ENCODE measurements at places on chromosomes 7 and 10. TPM values are rescaled to one million over a fixed set of nuclear protein-coding genes. Genes with fewer than 3 reads are reported as not detected.

DNA sequence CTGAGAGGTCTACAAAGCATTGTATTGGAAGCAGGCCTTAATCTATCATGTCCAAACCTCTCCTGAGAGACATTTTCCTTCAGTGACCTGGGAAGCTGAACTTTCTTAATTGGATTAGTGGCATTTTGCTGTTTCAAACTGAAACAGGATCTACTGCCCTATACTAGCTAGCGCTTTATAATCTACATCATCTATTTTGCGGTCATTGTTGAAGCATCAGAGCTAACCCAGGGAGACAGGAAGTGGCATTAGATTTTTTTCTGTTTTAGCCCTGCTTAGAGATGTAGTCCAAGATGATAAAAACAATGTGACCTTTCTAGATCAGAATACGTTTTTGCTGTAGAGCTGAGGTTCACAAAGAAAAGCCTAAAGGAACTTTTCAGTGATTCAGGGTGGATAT, 147.4 kb upstream of the AGR3 start:
- no peak for DNase-seq
- no peaks in the 10 kb centered on the region for H3K4me1 ChIP-seq
- no peaks in the 10 kb centered on the region for H3K36me3 ChIP-seq
- H3K27ac ChIP-seq: no peak overlapping the region

- H3K36me3 ChIP-seq: peaks cover 6% of the 10 kb centered on the region
- peaks cover 14% of the 10 kb centered on the region for H3K4me1 ChIP-seq
- no peaks in the 10 kb centered on the region for H3K27me3 ChIP-seq
- H3K27ac ChIP-seq: peak overlapping the region; percentile 39
Measured at GRCh38 chr7:151175793-151176311, 8.4 kb upstream of the GBX1 start.

DNA sequence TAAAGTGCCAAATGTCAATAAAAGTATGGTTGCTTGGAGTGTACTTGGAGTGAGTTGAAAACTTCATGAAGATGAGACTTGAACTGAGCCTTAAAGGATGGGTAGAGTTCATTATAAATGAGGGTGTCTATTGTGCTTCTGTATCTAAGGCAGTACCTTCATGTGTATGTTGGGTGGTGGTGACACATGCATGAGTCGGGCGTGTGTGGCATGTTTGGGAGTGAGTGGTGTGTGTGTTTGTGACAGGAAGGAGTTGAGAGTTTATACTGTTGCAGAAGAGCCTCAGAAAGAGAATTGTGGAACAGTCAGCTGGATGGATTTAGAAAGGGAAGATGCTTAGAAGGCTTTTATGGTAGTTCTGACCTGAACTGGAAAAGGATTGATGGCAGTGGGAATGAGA, 6.0 kb upstream of the ZRANB1 start:
- H3K4me1 ChIP-seq: peaks cover 37% of the 10 kb centered on the region
- DNase-seq: no peak
- H3K27me3 ChIP-seq: no peaks in the 10 kb centered on the region
- no peak overlapping the region for H3K4me3 ChIP-seq

- DNase-seq: no peak
- no peak overlapping the region for H3K4me3 ChIP-seq
- H3K27me3 ChIP-seq: no peaks in the 10 kb centered on the region
- H3K36me3 ChIP-seq: no peaks in the 10 kb centered on the region
- H3K27ac ChIP-seq: no peak overlapping the region
- H3K4me1 ChIP-seq: no peaks in the 10 kb centered on the region
Measured at GRCh38 chr10:76576276-76576962, 1061.2 kb downstream of the KCNMA1 start.

DNA sequence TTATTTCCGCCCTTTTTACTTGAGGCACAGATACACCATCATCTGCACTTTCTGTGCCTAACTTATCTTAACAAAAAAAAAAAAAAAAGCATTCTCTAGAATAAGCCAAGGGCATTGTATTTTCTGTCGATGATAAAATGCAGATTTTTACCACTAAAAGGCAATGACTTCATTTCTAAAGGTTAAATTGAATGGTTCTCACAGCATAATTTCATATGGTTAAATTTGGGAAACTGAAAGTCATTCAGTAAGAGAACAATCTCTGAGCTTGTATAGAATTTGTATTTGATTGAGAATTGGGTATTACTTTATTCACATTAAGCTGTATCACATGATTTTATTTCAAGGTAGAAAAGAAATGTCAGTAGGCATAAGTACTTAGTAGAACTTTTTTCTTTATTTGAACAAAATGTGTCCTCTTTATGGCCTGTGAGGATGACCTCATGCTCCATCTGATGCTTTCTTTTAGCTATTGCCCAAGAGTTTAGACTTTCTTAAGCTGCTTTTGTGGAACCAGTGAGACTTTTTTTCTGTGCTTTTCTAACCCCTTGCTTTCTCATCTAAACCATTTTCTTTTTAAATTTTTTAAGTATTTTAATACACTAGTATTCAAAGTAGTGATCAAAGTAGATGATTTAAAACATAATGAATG, 110.3 kb downstream of the LRRC4 start:
- H3K4me3 ChIP-seq: no peak overlapping the region
- no peaks in the 10 kb centered on the region for H3K27me3 ChIP-seq
- H3K27ac ChIP-seq: no peak overlapping the region
- no peaks in the 10 kb centered on the region for H3K36me3 ChIP-seq

- H3K36me3 ChIP-seq: no peaks in the 10 kb centered on the region
- no peaks in the 10 kb centered on the region for H3K27me3 ChIP-seq
- H3K4me1 ChIP-seq: no peaks in the 10 kb centered on the region
- H3K27ac ChIP-seq: no peak overlapping the region
Measured at GRCh38 chr7:2028733-2029132, 204.0 kb downstream of the MAD1L1 start.

DNA sequence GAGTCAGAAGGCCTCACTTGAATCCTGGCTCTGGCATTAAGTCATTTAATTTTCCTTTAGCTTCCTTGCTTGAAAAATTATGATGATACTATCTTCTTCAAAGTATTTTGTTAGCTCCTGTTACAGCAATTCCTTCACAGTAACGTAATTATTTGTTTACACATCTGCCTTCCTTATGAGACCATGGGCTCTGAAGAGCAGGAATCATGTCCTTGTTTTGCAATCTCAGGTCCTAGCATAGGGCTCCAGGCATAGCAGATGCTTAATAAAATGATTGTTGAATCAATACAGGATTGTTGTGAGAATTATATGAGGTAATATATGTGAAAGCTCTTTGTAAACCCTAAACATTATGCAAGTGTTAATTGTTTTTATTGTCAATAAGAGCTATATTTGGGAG, 25.5 kb downstream of the KLHDC10 start:
- no peaks in the 10 kb centered on the region for H3K36me3 ChIP-seq
- no peak for DNase-seq
- H3K27ac ChIP-seq: no peak overlapping the region

- no peaks in the 10 kb centered on the region for H3K27me3 ChIP-seq
- H3K4me1 ChIP-seq: peaks cover 15% of the 10 kb centered on the region
- no peak for DNase-seq
Measured at GRCh38 chr7:107945332-107945731, 54.3 kb downstream of the DLD start.

- H3K27me3 ChIP-seq: no peaks in the 10 kb centered on the region
- no peak overlapping the region for H3K4me3 ChIP-seq
- DNase-seq: no peak
- no peak overlapping the region for H3K27ac ChIP-seq
- H3K4me1 ChIP-seq: no peaks in the 10 kb centered on the region
Measured at GRCh38 chr7:98669329-98670000, 52.4 kb downstream of the NPTX2 start.

DNA sequence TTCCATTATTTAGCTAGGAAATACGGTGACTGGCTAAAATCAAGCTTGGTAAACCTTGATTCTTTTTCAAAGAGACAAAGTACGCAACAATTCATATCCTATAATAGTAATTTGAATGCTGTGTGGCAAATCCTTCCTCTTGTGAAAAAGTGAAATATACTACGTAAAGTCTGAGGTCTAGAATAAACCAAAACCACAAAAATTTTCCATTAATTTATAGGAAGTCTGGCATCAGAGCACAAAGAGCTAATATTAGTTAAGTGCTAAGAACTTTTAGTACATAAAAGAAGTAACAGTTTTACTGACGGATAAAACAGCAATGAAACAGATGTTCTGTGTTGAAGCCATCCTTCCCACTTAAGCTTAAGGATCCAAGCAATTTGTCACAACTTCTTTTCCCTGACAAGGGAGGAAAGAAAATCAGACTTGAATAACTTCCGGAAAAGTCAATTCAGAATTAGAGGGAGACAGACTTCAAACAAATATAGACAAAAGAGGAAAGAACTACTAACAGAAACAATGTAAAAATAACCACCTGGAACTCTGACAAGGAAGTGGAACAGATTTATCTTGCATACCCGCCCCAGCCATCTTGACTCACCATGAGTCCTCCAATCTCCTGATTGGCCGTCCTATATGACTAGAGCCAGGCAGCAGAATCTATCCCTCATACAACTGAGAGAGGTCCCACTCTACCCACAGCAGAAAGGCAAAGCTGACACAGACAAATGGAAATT, 34.6 kb downstream of the RHEB start:
- H3K4me3 ChIP-seq: no peak overlapping the region
- peak overlapping the region; percentile 72 for H3K27ac ChIP-seq
- peaks cover 32% of the 10 kb centered on the region for H3K4me1 ChIP-seq
- H3K27me3 ChIP-seq: no peaks in the 10 kb centered on the region

DNA sequence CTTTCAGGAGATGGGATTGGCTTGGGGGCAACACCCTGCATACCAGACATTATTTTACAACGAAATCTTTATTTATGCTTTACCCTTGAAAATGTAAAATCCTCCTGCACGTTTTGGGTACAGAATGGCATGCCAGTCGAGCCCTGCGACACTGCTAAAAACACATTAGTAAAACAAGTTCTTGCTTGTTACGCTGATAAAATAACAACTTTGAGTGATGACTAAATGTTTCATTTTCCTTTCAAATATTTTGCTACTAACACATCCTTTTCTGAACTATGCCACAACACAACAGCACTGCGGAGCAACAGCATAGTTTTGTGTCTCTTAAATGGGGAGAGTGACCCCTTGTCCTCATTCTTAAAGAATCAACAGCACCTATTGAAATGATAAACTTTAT, 76.0 kb upstream of the SEMA3D start:
- no peak overlapping the region for H3K27ac ChIP-seq
- H3K27me3 ChIP-seq: no peaks in the 10 kb centered on the region
- DNase-seq: no peak
- H3K36me3 ChIP-seq: no peaks in the 10 kb centered on the region
- H3K4me3 ChIP-seq: no peak overlapping the region

DNA sequence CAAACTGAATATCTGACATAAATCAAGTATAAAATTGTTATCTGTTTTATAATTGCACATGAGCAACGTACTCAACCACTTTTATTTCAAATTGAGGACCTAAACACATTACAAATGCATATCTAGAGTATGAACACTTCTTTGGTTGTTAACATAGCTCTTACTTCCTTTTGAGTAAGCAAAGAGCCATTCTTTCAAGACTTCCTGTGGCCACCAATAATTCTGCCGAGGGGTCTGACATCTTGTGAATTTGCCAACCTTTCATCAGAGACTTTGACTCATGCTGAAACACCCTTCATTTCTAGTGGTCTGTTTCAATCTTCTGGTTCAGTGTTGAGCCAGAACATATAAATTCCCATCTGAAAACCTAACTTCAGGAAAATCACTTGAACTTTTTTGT, 59.4 kb downstream of the CDK14 start:
- H3K27me3 ChIP-seq: no peaks in the 10 kb centered on the region
- no peak for DNase-seq
- H3K27ac ChIP-seq: no peak overlapping the region
- no peak overlapping the region for H3K4me3 ChIP-seq

GRCh38 chr10:114408112-114408967, 4.0 kb upstream of the AFAP1L2 start:
- H3K27ac ChIP-seq: no peak overlapping the region
- H3K27me3 ChIP-seq: peaks cover 13% of the 10 kb centered on the region

DNA sequence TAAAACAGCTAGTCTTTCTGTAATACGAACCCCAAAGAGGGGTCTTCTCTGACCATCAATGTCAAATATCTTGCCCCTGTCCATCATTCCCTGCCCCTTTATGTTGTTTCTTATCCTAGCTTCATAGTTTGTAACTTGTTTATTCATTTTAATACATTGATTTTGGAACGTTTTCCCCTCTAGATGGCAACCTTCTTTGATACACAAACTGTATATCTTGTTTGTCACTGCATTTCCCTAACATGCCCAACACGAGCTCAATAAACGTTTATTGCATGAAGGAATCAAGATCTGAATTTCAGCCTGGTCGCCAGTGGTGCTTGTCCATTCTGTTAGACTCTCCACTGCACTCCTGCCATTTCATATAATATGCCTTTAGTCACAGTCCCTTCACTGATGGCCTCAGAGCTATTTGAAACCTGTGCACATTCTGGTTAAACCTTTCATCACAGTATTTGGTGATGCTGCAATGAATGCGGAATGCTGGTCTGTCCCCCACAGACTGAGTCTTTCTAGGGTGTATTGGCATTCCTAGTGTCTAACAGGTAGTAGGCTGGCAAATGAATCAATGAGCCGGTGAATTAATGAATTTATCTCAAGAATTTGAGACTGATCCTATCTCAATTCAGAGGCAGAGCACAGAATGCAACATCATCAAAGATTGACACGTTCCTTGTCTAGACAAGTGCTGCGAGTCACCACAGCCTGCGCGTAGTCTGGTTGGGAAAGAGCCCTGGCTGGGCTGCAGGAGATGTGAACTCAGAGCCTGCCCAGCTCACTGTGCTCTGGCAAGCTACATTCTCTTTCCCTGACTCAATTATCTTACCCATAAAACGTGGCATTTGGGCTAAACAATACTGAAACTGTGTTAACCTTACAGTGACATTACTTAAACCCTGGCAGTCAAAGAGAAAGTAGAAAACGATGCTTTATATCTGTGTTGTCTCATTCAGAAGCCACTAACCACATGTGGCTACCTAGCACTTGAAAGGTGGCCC, 55.2 kb upstream of the FRMD4A start:
- H3K4me1 ChIP-seq: no peaks in the 10 kb centered on the region
- no peak overlapping the region for H3K27ac ChIP-seq
- DNase-seq: no peak
- H3K27me3 ChIP-seq: peaks cover 3% of the 10 kb centered on the region
- no peak overlapping the region for H3K4me3 ChIP-seq

DNA sequence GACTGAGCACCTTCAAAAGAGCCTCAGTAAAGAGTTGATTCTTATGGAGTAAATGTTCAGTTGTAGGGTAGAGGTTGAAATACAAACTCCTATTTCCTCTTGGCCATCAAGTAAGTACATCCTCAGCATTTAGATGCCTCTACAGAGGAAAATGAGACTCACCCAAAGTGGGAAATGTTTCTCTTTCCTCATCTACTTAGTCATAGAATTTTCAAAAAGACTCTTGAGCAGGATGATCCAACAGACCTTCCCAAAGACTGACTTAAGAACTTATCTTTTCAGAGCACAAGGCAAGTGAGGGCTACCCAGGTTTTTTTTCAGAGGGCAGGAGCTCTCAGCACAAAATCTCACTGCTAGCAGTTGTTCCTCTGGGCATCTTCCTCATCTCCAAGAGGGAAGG, 449.1 kb downstream of the KCNMA1 start:
- no peaks in the 10 kb centered on the region for H3K36me3 ChIP-seq
- no peak for DNase-seq
- peaks cover 5% of the 10 kb centered on the region for H3K4me1 ChIP-seq
- H3K27ac ChIP-seq: no peak overlapping the region
- H3K4me3 ChIP-seq: no peak overlapping the region
- no peaks in the 10 kb centered on the region for H3K27me3 ChIP-seq

ZPBP gene
- total RNA-seq: not detected

RHEB gene
- total RNA-seq: 136 TPM

MMRN2 gene
- total RNA-seq: 22.2 TPM

FAM24B gene
- not detected for total RNA-seq

FAM131B gene
- total RNA-seq: 1.2 TPM

GHRHR gene
- not detected for total RNA-seq
